ENCODE measurements at places on chromosomes 7 and 10. TPM values are rescaled to one million over a fixed set of nuclear protein-coding genes. Genes with fewer than 3 reads are reported as not detected.

HECTD2 gene
- total RNA-seq: 19.4 TPM

LLCFC1 gene
- not detected for total RNA-seq

STAG3 gene
- total RNA-seq: 9.8 TPM

KIF11 gene
- 2.3 TPM for total RNA-seq

MOGAT3 gene
- not detected for total RNA-seq

XPNPEP1 gene
- 94.6 TPM for total RNA-seq

ATG9B gene
- total RNA-seq: 2.1 TPM

All from motor neuron (in vitro differentiated cells).